ENCODE measurements at places on chromosomes 13 and 19. TPM values are rescaled to one million over a fixed set of nuclear protein-coding genes. Genes with fewer than 3 reads are reported as not detected.

- no peak for DNase-seq
These were observed 53.9 kb upstream of the FLT1 start for GRCh38 chr13:28548872-28549271.

GRCh38 chr13:113468472-113469201 lies 15.3 kb upstream of the ADPRHL1 start:
- peak; percentile 55 for DNase-seq

GRCh38 chr19:3319643-3320353 lies 46.6 kb upstream of the NFIC start:
- DNase-seq, result no peak

GRCh38 chr19:55648585-55649267 lies 714 bp downstream of the CCDC106 start:
- no peak for DNase-seq

GRCh38 chr19:6821639-6822310 lies 49.3 kb downstream of the VAV1 start:
- DNase-seq, result no peak

DNA sequence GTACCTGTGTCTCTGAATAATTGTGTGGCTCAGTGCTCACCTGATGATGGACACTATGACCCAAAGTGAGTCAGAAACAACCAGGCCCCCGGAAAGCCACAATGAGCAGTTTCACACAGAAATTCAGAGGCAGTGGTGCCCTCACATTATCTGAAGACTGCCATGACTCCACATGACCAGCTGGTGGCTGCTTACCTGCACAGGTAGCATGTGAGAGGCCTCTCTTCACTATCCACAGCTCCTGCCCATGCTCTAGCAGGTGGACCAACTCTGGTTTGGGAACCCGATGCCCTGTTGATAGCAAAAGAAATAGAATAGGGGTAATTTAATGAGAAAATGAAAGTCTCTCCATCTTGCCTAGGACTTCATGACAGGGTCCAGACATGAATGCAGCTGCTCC lies 7.2 kb downstream of the ZNF550 start:
- DNase-seq, result no peak

The STOML3 gene
- total RNA-seq, result not detected

Measured in esophagus muscularis mucosa (tissue), 4 donors.